ENCODE measurements at places on chromosomes 7 and 10.
A peak's percentile ranks its signal among the peaks of the same experiment; 100 is the strongest.

- no peak for DNase-seq
These were observed 2.4 kb upstream of the SERPINE1 start for GRCh38 chr7:101124376-101125056.

GRCh38 chr10:114043532-114044246 lies at the start of gene ADRB1:
Gene ADRB1 (plus strand): TSS chr10:114043866. CDS start chr10:114044133, 267 bp downstream.
- peak; percentile 77 for DNase-seq

GRCh38 chr7:79610748-79611304 lies 157.4 kb upstream of the MAGI2 start:
- DNase-seq, result no peak

DNA sequence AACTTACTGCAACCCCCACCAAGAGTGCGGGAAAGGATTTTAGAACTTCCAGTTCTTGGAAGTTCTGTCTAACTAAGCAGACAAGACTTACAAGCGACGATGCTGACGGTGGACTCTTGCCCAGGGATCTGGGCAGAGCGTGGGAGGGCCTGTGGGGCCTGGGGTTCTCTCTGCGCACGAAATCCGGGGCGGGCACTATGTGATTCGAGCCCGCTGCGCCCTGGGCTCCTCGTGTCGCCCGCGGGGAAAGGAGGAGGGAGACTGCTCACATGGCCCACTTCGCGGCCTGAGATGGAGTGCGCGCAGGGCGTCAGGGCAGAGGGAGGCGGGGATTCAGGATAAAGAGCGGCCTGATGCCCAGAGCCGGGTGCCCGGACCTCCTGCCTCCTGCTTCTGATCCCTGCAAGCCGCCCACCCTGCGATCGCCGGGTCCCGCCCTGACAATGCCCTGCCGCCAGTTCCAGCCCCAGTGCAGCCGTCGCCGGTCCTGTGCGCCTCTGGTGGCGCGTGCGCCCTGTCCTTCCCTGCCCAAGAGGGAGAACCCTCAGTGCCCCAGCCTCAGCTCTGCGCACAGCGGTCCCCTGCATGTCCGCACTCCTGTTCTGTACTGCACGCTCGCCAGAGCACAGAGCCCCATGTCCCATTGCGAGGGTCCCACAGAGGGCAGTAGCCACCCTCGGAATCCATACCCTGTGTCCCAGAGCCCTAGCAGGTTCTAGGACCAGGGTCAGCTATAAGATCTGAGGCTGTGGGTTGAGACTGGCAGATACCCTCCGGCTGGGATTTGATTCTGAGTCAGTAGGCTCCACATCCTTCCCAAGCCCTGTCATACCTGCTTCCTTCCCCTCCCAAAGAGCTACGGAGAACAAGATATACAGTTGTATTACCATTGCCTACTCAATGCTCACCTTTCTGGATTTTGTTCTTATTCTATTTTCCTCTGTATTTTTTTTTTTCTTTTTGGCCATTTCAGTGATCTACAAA lies 99.4 kb upstream of the TMEM106B start:
- DNase-seq, result no peak

Data from type B pancreatic cell (in vitro differentiated cells).